A549 (cell line): ENCODE measurements at places on chromosomes 3 and 15. TPM values are rescaled to one million over a fixed set of nuclear protein-coding genes. Genes with fewer than 3 reads are reported as not detected.

DNA sequence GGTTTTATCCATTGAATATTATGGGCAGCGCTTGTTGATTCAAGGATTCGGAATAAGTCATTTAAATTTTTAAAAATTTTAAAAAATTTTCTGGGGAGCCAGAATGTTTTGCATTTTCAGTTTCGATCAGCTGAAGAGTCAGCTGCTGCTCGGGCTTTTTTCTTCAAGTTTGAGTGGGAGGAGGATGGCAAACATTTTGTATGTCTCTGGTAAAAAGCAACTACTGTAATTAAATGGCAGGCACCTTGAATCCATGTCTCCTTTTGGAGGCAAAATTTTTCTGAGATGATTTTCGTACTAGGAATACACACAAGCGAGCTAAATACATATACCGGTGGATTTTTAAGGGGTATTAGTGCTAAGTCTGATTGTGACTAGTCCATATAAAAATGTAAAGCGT, 612 bp downstream of the C3orf38 start:
- DNase-seq = no peak

DNA sequence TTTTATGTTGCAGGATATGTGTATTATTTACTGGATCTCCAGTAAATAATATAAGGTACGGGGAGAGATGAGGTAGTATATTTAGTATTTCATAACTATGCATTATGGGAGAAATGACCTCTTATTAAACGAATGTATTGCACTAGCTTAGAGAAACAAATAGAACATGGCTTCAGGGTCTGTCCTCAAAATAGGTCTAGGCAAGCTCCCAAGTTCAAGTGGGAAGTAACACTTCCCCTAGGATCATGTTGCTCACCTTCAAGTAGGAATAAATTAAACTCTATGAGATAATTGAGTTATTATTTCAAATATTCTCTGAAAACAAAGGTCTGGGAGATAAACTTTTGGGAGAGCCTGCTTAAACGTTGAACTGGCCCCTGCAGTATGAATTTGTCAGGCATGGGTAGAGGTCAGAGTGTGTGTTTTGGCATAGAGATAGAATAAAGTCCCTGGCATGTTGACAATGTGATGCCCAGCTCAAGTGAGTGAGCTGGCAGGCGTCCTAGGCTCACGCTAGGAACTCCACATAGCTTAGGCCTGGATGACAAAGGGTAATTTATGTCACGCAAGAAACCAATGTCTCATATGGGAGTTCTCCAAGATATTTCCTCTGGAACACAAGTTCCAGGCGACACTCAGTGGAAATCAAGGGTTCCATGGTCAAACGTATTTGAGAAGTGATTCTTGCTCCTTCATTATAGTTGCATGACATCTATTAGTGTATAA, 236.8 kb downstream of the CACNA2D3 start:
- DNase-seq = no peak

DNA sequence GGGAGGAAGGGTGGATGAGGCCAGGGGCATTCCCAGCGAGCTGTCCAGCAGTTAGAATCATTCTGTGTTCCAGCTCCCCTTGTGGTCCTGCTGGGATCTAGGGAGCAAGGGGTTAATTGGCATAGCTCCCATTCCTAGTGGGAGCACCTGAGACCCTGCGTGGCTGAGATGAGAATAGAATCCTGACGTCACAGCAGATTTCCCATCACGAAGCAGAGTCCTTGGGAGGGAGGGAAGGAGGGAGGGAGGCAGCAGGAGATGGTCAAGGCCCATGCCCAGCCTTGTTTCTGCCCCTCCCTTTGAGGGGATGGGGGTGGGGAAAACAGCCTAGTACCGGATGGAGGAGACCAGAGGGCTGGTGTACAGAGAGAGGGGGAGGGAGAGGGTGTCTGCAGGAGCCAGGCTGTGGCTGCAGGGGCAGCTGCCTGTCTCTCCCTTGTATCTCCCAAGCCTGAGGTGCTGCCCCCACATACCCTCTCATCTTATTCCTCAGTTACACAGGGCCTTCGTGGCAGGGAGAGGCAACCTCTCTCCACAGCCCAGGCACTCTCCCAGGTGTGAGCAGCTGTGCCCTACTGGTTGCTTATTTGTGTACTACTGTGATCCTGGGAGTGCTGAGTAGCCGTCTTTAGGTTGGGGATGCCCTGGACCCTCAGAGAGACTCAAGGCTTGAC, 5.4 kb downstream of the TYRO3 start:
- DNase-seq = no peak

DNA sequence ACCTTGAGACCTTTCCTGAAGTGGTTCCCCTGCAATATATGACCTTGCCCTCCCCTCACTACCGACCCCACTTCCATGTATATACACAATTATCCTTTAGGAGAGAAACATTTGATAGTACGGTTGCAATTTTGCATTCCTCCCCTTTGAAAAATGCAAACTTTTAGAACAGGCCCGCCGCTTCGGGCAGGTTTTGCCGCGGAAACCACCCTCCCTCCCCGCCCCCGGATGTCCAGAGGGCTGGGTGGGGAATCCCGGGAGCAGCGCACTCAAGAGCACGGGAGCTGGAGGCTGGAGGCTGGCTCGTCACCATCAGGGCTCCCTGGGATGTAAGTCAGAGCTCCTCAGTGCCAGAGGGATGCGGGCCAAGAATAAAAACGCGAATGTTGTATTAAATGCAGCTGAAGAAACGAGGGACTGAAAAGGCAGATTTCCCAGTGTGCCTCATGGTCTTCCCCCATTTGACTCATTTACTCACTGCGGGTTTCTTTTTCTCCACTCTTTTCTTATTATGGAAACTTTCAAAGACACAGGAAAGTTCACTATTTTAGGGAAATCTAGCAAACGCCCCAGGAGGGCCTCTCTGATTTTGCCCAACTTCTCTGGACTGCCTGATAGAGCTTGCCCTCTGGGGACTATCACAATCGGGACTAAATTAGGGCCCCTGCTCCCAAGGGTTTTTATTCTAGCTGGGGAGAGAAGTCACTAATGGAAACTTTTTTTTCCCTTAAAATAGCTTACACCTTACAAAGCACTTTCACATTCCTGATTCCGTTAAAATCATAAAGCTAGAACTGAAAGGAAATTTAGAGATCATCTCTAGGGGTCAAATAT, 2.9 kb upstream of the USP3 start:
- DNase-seq = peak; percentile 88

The ATP13A4 gene
- 0.05 to 0.09 TPM in 2 of 3 replicates, not detected in the other for polyA plus RNA-seq

DNA sequence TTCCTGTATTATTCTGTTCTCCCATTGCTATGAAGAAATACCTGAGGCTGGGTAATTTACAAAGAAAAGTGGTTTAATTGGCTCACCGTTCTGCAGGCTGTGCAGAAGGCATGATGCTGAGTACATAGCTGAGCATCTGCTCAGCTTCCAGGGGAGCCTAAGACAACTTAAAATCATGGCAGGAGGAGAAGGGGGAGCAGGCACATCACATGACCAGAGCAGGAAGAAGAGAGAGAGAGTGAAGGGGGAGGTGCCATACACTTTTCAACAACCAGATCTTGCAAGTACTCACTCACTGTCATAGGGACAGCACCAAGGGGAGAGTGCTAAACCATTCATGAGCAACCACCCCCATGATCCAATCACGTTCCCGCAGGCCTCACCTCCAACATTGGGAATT, 184.4 kb downstream of the GOLGA8K start:
- DNase-seq = no peak

DNA sequence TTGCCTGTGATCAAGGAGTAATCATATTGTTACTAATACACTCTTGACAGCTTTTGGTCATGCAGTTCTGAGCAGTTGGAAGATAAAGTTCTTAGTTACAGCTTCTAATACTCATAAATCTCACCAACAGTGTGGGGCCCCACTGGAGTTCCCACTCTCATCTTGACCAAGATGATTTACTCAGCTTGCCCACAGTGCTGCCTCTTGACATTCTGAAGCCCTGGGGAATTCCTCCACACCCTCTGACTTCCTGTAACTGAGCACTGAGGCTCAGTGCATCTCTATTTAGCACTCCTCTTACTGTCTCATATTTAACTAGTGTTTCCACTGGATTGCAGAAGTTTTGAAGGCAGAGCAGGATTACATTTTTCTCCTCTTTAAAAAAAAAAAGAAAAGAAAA, 1.9 kb upstream of the ARL6IP5 start:
- DNase-seq = peak; percentile 43
